ENCODE measurements at places on chromosomes 3 and 15.

GRCh38 chr3:79368403-79368802 is 399.4 kb downstream of the ROBO1 start:
- no peak for DNase-seq

DNA sequence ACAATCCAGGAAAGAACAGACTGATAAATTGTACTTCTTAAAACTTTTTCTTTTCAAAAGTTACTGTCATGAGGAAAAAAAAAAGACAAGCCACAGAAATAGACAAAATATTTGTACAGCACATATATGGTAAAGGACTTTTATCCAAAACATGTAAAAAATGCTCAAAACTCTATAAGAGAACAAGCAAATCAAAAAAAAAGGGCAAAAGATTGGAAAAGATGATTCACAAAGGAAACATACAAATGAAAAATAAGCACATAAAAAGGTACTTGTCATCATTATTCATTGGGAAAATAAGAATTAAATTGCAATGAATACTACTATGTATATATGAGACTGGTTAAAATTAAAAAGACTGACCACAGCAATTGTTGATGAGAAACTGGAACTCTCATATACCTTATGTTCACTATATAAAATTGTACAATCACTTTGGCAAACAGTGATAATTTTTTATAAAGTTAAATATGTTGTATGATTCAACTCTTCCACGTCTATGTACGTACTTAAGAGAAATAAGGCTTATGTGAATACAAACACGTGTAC is 39.7 kb downstream of the DIPK2A start:
- no peak for DNase-seq

- no peak for DNase-seq
Observed at GRCh38 chr3:128385080-128385832, 81.4 kb downstream of the DNAJB8 start.

DNA sequence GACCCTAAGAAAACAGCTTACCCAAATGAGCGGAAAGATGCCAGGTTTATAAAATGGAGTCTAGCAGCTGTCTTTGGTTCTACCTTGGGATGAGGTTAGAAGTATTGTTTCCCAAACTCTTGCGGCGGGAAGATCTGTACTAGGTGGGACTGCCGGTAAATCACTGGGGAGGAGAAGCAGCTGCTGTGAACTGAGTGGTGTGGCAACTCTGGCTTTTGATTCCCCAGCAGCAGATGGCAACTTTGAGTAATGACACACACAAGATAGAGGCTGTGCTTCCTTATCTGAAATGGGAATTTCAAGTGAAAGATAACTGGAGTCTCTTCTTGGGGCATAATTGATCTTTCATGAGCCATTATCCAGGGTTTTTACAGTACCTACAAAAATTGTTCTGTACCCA is 184.9 kb downstream of the ATG7 start:
- DNase-seq: no peak

GRCh38 chr3:14428087-14429033 is 26.0 kb downstream of the SLC6A6 start:
- no peak for DNase-seq

- DNase-seq: no peak
Observed at GRCh38 chr3:129539206-129539605, 3.8 kb upstream of the H1-8 start.

DNA sequence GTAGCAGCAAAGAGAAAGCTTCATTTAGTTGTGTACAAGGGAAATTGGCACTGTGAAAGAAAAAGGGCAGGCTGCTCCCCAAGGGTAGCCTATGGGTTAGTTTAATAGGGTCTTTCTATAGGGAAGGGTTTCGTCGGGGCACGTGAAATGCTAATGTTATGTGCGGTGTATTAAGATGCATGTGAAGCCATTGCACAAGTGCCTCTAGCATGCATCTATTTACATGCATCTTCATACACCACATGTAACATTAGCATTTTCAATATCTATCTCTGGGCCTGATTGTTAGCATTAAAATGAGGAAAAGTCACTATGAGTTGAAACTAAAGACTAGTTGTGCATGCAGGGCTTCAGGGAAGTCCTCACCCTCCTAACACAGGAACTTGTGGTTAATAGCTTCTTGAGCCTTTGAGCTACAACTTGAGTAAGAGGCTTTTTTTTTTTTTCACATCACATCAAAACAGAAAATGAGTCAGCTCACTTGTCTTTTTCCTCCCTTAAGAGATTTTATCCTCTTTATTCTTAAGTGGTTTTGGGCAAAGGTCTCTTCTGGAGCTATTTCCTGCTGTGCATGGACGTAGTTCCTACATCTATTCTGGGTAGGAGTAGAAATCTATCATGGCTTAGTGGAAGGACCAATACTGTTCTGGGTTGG is 613.4 kb downstream of the ZPLD1 start:
- DNase-seq: no peak

DNA sequence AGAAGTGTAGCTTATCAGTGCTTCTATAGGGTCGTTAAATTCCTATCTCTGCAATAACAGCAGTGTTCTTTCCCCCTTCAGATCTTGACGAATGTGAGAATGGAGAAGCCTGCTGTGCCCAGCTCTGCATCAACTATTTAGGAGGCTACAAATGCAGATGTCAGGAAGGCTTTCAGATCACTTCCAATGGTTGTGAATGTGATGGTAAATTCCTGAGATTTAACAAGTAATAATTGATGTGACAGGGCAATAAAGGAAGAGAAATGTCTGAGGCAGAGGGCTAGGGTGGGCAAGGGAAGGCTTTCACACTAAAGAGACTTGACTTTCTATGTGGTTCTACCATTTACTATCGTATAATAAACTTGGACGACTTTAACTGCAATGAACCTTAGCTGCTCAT is 711.7 kb upstream of the GOLIM4 start:
- DNase-seq: no peak

DNA sequence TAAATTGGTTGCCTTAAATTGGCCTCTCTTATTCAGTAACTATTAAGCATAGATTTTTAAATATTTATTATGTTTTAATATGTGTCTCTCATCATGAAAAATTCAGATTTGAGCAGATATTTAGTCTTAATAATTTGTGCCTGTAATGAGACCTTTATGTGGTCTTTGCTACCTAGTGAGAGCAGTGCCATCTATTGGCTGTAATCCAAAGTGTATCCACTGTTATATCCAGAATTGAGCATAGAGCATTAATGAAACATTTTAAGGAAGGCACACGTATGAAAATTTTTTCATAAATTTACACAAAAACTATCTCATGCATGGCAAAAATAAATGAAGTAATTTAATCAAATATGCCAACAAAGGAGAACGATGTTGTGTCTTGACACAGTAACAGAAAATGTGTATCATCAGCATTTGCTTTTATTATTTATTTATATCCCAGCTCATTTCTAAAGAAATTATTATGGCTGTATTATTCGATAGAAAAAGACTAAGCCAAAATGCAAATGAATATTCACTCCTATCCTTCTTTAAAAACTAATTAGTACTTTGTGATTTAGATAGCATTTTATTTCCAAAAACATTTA is 203.5 kb downstream of the RSRC1 start:
- peak; percentile 29 for DNase-seq

DNA sequence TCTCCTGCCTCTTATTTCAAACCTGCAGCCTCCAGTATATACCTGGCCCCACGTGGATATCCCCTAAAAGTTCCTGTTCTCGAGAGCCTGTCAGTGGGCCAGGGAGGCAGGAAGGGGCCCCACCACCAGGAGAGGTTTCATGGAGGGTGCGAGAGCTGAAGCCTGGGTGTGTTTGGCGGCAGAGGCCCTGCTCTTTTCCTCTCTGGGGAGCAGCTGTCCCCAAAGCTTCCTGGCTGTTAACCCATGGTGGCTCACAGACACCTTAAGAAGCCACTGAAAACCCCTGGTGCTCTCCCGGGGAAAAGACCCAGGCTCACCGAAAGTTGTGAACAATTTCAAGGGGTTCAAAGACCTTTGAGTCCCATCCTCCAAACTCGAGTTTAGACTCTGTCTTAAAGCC is 1.1 kb downstream of the PRRT3 start:
- no peak for DNase-seq

Data from foreskin melanocyte (primary cell).